GM04503 (cell line): ENCODE measurements at places on chromosomes 2 and 18.

- DNase-seq = no peak
Measured at GRCh38 chr2:169711751-169712509, 17.7 kb downstream of the PHOSPHO2 start.

GRCh38 chr2:144349674-144350073 is 170.2 kb downstream of the ZEB2 start:
- DNase-seq = no peak

DNA sequence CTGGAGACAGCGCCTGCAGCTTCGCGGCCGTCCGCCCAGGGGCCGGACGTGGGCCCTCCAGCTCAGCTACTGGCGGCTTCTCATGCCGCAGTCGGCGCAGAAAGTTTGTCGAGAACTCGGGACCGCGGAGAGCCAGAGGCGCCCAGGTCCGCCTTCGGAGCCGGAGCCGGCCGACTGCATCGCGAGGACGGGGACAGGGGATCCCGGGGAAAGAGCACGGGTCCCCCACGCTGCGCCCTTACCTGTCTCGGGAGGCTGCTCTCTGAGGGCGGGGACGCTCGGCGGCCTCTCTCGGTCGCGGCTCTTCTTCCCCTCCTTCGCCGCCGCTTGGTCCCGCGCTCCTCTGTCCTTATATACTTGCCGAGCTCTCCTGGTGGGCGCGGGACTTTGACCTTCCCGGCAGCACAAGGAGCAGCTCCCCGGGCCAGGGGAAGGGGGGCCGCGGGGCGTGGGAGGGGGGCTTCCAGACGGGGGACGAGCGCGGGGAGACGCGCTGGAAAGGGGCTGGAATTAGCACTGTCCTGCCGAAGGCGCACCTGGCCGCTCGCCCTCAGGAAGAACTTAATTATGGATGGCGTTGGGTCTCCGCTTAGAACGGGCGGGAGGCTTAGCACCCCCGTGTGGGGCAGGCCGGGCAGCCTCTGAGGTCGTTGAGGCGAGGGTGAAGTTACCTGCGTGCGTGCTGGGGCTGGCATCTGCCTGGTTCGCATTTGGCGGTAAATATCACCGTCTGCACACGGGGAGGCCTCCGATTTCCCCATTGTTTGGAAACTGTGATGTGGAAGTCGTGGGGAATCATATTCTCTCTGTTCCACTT is at the start of gene POMC:
Gene POMC (minus strand): TSS at position 325 of the 817 bp plus-strand sequence. CDS start 3,808 bp downstream, outside the sequence.
- no peak for DNase-seq

GRCh38 chr2:200443916-200444315 is 66.0 kb downstream of the KCTD18 start:
- no peak for DNase-seq

DNA sequence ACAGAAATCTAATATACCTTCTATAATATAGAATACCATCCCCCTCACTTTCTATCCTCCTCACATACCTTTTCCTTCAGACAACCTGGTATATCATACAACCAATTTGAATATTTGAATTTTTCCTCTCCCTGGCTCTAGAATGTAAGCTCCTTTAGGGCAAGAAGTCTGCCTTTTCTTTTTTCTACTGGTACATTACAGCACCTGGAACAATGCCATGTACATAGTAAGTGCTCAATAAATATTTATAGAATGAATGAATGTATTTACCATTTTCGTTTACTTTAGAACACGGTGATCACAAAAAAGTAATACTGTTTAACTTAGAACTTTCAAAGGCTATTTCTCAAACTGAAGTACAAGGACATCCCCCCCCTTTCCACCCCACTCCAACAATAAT is 187.6 kb downstream of the STK39 start:
- no peak for DNase-seq

DNA sequence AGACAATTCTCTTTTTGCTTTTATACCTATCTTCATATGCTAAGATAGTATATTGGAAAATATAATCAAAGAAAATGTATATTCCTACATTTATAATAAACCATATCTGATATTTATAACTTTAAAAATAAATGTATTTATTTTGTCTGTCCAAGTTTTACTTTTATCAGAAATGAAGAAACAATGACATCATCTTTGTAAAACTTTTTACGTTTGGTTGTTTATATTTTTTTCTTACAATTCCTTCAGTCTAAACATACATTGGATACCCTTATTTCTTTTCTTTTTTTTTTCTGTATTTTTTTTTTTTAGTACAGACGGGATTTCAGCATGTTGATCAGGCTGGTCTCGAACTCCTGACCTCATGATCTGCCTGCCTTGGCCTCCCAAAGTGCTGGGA is 1577.0 kb upstream of the SLC39A10 start:
- DNase-seq = no peak

GRCh38 chr2:68857855-68858456 is 13.2 kb downstream of the BMP10 start:
- no peak for DNase-seq

DNA sequence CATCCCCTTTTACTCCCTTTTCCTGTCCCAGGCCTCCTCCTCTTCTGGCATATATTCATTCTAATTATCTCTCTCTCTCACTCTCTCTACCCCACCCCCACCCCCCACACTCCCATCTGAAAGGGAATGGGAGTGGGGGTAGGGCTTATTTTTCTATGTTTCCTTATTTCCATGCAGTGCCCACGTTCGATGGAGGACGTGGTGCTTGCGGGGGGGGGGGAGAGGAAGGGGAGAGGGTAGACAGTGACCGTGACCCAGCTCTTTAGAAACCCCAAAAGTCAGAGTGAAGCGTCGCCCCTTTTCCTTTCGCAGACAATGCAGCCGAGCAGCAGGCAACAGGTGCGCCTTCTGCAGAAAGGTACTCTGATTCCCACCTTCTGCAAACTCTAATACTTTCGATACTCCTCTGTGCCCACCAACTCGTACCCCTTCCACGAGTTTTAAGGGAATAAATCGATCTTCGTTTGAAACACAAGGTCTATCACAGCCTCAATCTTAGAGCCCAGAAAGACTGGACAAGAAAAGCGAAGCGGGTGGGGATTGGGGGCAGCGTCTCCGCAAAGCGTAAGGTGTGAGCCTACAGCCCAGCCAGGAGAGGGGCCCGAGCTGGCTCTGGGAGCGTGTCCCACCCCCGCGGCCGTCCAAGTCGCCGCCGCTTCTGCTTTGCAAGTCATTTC is 891 bp upstream of the NR4A2 start:
- DNase-seq = no peak
